Cardiac atrium fibroblast (primary cell): ENCODE measurements at places on chromosomes 4 and X. TPM values are rescaled to one million over a fixed set of nuclear protein-coding genes. Genes with fewer than 3 reads are reported as not detected.

Gene GLRA3
- total RNA-seq, result not detected in 2 replicates

Gene NOX1
- not detected in 2 replicates for total RNA-seq

Gene CT45A5
- total RNA-seq, result not detected in 2 replicates

Gene NR3C2
- total RNA-seq, result under 0.01 and 2.1 TPM in 2 replicates

Gene SOWAHB
- total RNA-seq, result not detected in 2 replicates

Gene GUCY1A1
- total RNA-seq, result 0.36 and 1.1 TPM in 2 replicates

Gene UNC5C
- 4.3 and 10.7 TPM in 2 replicates for total RNA-seq

Gene FHL1
- total RNA-seq, result 139 and 205 TPM in 2 replicates

Gene ABCE1
- total RNA-seq, result 77.6 and 118 TPM in 2 replicates

Gene IQCM
- not detected in 2 replicates for total RNA-seq

Gene GBA3
- not detected in 2 replicates for total RNA-seq

Gene NPY1R
- total RNA-seq, result 2.6 and 3.6 TPM in 2 replicates

Gene HTN1
- not detected in 2 replicates for total RNA-seq

Gene FMR1
- total RNA-seq, result 9.6 and 15.6 TPM in 2 replicates

Gene GAK
- 67.9 and 84.3 TPM in 2 replicates for total RNA-seq

Gene CTPS2
- 2.7 and 4.5 TPM in 2 replicates for total RNA-seq

Gene ZDHHC15
- total RNA-seq, result under 0.01 TPM in 1 of 2 replicates, not detected in the other

Gene RPGR
- total RNA-seq, result 5.7 and 7.4 TPM in 2 replicates

Gene CLTRN
- not detected in 2 replicates for total RNA-seq

Gene ATP1B4
- not detected in 2 replicates for total RNA-seq

Gene GPR82
- total RNA-seq, result not detected in 2 replicates

Gene ARSD
- total RNA-seq, result 8.6 and 10.3 TPM in 2 replicates

Gene MAOA
- total RNA-seq, result 230 and 236 TPM in 2 replicates

Gene MEPE
- total RNA-seq, result not detected in 2 replicates

Gene ZNF182
- 1.5 and 3.2 TPM in 2 replicates for total RNA-seq

Gene SMR3A
- total RNA-seq, result not detected in 2 replicates

Gene TMEM156
- total RNA-seq, result 0.18 TPM in 1 of 2 replicates, not detected in the other

Gene CT45A1
- total RNA-seq, result not detected in 2 replicates

Gene TSC22D3
- 91.5 and 97.1 TPM in 2 replicates for total RNA-seq

Gene IL21
- not detected in 2 replicates for total RNA-seq

Gene SPACA5
- not detected in 2 replicates for total RNA-seq

Gene IL15
- 2.0 and 3.9 TPM in 2 replicates for total RNA-seq

Gene RGN
- 0.90 and 2.8 TPM in 2 replicates for total RNA-seq

Gene SYTL5
- not detected in 2 replicates for total RNA-seq

Gene NXF2B
- not detected in 2 replicates for total RNA-seq

Gene ATRX
- total RNA-seq, result 25.4 and 25.8 TPM in 2 replicates

Gene ZNF81
- 3.1 and 3.6 TPM in 2 replicates for total RNA-seq

Gene ETDA
- total RNA-seq, result not detected in 2 replicates

Gene TLR10
- not detected in 2 replicates for total RNA-seq

Gene PPP3CA
- 24.6 and 30.3 TPM in 2 replicates for total RNA-seq

Gene FAM200B
- total RNA-seq, result 9.4 and 36.6 TPM in 2 replicates

Gene NHSL2
- 0.18 and 0.81 TPM in 2 replicates for total RNA-seq

Gene SMIM31
- not detected in 2 replicates for total RNA-seq

Gene NAA11
- total RNA-seq, result not detected in 2 replicates

Gene SORCS2
- total RNA-seq, result 0.16 and 0.18 TPM in 2 replicates

Gene ODAPH
- not detected in 2 replicates for total RNA-seq

Gene GPR50
- not detected in 2 replicates for total RNA-seq

Gene PSAPL1
- under 0.01 and 0.65 TPM in 2 replicates for total RNA-seq

Gene SPANXN3
- not detected in 2 replicates for total RNA-seq

Gene CPE
- 2.7 and 5.7 TPM in 2 replicates for total RNA-seq

Gene HTR2C
- total RNA-seq, result not detected in 2 replicates

Gene ERAS
- total RNA-seq, result not detected in 2 replicates

Gene FAM9A
- not detected in 2 replicates for total RNA-seq

Gene KLB
- total RNA-seq, result not detected in 2 replicates

Gene DCAF4L1
- under 0.01 TPM in 1 of 2 replicates, not detected in the other for total RNA-seq

Gene H2BW2
- not detected in 2 replicates for total RNA-seq

Gene KLF8
- total RNA-seq, result 1.4 and 2.1 TPM in 2 replicates

Gene FOXP3
- total RNA-seq, result not detected in 2 replicates
